B cell (primary cell): ENCODE measurements at places on chromosomes 13 and 19. TPM values are rescaled to one million over a fixed set of nuclear protein-coding genes. Genes with fewer than 3 reads are reported as not detected.

The NRTN gene
- 0.36 TPM in 1 of 2 replicates, not detected in the other for total RNA-seq

The ZNF160 gene
- 87.8 and 97.5 TPM in 2 replicates for total RNA-seq

The DLEU7 gene
- 0.25 and 0.53 TPM in 2 replicates for total RNA-seq

The CEACAM7 gene
- total RNA-seq, result not detected in 2 replicates

The RDH8 gene
- not detected in 2 replicates for total RNA-seq

The KLC3 gene
- total RNA-seq, result not detected in 2 replicates

The CACNA1A gene
- 1.3 and 1.7 TPM in 2 replicates for total RNA-seq

The CATSPERD gene
- not detected in 2 replicates for total RNA-seq

The ZNF98 gene
- 0.71 TPM in 1 of 2 replicates, not detected in the other for total RNA-seq

DNA sequence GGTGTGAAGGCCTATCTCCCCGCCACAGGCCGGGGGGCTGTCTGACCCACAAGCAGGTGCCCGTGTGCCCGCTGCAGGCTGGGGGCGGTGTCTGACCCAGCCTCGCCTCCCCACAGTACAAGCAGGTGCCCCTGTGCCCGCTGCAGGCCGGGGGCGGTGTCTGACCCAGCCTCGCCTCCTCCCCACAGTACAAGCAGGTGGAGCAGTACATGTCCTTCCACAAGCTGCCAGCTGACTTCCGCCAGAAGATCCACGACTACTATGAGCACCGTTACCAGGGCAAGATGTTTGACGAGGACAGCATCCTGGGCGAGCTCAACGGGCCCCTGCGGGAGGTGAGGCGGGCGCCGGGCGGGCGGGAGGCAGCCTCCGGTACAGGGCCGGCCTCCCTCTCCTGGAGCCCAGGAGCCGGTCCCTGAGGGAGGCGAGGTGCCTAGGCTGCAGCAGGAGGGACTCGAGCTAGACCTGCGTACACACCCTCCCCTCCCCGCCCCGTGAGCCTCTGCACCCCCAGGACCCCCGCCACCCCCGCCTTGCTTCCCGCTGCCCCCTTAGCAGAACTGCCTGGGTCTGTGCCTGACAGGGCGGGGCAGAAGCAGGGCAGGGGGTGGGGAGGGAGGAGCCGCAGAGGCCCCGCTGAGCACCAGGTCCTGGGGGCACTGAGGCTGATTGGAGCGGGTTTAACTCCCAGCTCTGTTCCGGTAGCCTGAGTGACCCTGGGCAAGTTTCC is 20.6 kb downstream of the HCN2 start:
- DNase-seq, result peak; percentile 52

DNA sequence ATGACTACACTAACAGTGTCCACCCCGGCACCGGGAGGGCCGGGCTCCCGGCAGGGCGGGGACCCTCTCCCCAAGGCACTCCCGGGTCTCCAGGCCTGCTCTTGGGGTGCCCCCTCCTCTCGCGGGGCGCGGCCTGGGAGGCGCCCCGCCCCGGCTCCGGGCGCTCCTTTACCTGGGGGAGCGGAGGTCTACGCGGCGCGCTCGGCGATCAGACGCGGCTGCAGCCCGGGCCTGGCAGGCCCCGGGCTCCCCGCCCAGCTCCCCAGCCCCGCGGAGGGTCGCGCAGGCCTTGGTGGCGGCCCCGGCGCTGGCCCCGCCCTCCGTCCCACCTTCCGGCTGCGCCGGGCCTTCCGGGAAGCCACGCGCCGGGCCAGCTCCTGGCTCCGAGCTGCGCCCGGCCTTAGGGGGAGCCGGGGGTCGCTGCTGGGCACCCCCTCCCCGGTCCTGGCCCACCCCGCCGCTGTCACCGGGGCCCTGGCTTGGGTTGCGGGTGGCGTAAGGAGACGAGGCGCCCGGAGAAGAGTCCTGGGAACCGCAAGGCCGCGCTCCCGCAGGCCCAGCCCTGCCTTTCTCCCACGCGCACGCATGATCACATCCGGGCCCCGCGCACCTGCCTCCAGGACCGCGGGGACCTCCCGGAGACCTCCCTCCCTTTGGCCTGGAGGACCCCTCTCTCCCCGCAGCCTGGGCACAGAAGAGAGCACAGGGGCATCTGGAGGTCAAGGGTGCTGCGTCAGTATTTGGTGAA is at the start of gene C19orf12:
TSS of gene C19orf12 (minus strand) at position 309 of the 748 bp plus-strand sequence. CDS start 6,848 bp downstream, outside the sequence.
- DNase-seq, result peak; percentile 73

- DNase-seq, result no peak
Observed at GRCh38 chr19:31100981-31101380, 248.3 kb downstream of the TSHZ3 start.

- peak; percentile 64 for DNase-seq
Observed at GRCh38 chr13:25232937-25233515, 54.3 kb downstream of the MTMR6 start.

- no peak for DNase-seq
Observed at GRCh38 chr13:97076898-97077297, 82.6 kb upstream of the OXGR1 start.

GRCh38 chr13:69524459-69525150 is 583.0 kb upstream of the ATXN8OS start:
- no peak for DNase-seq

- peak; percentile 78 for DNase-seq
Observed at GRCh38 chr19:48513289-48514122, 1.9 kb upstream of the LMTK3 start.

- no peak for DNase-seq
Observed at GRCh38 chr19:47486900-47487299, 2.9 kb upstream of the KPTN start.

DNA sequence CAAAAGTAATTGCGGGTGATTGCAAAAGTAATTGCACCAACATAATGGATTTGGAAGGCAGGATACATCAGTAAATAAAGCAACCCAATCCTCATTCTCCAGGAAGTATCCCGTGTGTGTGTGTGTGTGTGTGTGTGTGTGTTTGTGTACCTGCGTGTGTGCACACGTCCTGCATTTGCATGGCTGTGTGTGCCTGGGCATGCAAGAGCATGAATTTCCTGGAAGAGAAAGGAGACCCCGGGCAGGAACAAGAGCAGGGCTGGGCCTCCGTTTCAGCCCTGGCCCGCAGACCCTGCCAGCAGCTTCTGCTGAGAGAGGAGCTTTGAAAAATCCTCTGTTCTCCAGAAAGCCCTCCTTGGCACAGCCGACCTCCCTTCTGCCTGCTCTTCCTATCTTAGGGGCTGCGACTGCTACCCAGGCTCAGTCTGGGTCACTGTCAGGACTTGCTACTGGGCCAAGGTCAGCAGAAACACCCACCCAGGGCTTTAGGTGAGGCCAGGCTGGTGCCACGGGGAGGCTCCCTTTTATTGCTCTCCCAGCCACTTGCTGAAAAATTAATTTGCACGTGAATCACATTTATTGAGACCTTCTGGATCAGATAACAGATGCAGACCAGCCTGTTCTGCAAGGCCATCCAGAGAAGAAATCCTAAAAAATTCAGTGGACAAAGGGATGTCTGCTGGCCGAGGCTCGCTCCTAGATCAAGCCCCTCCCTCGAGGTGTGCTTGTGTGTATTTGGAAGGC is 258.3 kb downstream of the ZNF536 start:
- DNase-seq, result no peak

- peak; percentile 73 for DNase-seq
Observed at GRCh38 chr19:18785179-18786124, 5.7 kb downstream of the COMP start.

DNA sequence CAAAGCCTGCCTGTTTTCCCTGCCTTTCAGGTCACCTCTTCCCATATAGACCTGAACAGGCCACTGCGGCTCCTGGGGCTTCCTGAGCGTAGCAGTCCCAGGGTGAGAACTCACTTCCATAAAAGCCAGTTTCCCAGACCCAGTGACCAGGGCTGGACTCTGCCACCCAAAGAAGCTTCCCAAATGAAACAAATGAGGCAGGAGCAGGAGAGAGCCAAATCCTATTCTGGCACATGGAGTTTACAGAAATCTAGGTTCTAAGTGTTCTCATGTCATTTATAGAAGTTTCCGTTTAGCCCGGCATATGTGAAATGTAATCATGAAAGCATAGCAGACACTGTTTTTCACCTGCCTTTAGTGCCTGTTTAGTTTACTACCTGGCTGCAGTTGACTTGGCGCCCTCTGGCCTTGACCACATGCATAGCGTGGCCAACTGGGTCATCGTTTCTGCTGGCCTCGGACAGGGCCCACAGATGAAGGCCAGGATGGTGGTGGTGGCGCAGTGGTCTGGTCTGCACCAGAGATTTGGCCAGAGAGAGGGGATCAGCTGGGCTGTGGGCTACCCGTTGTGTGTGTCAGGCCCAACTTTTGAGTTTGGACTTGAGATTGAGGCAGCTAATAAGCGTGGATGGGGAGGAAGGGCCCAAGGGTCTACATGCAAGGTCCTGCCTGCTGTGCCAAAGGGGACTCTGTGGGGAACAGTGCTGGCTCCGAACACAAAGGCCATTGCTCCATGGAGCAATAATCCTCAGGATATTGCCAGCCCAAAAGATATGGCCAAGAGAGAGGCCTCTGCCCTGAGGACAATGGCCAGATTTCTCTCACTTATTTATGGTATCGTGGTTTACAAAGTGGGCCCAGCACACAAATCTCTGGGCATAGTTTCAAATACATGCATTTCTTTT is 43.3 kb downstream of the NFIX start:
- DNase-seq, result no peak

GRCh38 chr13:113152691-113152983 is 5.8 kb upstream of the PROZ start:
- DNase-seq, result no peak

DNA sequence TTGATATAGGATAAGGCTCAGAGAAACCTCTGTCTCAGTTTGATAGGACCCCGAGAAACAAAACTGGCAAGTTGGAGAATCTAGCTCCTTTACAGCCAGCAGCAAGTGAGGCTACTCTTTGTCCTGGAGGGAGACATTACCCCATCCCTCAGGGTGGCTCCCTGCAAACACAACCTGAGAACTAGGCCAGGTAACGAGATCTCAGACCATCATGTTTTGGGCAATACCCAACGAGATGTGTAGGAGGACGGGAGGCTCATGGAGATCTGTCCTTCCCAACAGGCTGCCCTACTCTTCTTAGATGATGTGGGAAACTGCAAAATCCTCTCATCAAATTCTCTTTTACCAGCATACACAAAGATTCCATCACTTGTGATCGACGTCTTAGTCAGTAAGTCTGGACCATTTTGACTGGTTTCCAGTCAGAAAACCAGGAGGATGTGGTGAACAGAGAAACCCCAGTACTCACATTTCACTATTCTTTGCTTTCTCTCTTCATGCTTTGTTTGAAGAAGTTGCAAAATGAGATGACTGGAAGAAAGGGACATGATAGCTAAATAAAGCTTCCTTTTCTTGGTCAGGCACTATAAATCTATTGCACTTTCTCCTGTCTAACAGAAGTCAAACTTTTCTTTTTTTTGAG is 6.0 kb upstream of the CTU1 start:
- no peak for DNase-seq
